ENCODE measurements at places on chromosomes 13 and 19.
A peak's percentile ranks its signal among the peaks of the same experiment; 100 is the strongest.

DNA sequence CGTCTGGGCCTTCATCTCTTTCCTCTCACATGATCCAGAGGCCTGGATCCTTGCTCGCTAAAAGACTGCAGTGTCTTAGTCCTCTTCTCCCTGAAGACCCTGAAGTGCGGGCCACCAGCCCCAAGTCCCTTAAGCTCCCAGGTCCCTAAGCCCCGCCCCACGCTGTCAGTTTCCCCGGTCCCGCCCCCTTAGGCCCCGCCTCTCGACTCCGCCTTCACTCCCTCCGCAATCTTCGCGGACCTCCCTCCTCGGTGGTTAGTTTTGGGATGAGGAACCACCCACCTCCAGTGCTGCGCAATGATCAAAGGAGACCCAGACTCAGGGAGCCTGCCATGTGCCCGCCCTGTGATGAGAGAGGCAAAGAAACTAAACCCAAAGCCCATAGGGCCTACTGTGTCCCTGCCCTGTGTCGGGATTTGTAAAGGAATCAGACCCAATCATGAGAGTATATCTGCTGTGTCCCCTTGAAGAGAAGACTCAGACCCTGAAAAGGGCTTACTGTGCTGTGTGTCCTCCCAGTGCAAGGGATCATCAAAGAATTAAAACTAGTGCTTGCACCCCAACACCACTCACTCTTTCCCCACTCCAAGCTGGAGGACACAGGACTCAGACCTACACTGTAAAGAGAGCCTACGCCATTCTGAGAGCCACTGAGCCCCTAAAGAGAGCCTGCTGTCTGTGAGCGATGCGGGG, 3.0 kb upstream of the COX6B1 start:
- peak; percentile 72 for DNase-seq

DNA sequence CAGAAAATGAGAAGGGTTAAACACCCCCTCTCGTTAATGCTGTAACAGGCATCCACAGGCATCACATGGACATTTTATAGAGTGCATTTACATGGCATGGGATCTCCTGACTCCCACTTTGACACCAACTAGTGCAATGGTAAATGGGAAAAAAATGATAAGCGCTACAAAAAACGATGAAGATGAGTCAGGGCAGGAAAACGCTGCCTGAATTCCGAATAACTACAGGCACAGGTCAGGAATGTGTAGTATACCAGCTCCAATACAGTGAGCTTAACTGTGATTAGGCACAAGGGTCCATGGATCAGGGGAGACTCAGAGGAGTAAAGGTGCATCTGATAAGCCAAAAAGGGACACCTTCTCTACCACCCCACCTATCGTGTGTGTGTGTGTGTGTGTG, 223.6 kb downstream of the FOXO1 start:
- DNase-seq = no peak

DNA sequence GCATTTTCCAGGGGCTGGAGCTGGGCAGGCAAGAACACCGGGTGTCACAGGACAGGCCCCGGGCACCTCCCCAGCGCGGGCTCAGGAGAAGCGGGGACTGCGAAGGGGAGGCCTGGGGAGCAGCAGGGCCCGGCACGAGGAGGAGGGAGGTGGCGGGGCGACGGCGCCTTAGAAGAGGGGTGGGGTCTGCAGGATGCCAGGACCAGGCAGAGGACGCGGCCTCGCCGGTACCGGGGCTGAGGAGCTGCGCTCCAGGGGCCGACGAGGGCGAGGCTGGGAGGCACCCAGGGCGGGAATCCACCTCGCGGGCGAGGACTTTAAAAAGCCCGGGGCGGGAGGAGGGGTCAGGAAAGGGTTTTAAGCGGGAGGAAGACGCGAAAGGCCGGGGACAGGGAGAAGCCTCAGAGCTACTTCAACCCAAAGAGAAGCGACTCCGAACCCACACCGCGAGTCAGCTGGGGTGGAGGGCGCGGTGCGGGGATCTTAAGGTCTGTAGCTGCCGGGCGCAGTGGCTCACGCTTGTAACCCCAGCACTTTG, 665 bp downstream of the ZNF347 start:
- peak; percentile 9 for DNase-seq

DNA sequence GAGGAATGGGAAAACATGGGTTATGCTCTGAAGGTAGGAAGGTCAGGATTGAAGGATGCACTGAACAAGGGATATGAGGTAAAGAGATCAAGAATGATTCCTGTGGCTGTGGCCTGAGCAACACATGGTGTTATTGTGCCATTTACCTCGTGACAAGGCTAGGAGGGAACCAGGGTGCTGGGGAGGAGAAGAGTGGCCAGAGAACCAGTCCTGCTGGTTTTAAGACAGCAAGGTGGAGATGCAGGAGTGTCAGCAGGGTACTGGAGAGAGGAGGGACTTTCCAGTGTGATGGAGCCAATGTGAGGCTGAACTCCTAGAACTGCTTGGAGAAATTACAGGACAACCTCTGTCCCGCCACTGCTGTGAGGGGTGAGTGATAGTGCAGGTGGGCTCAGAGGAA, 282.4 kb downstream of the MYO16 start:
- no peak for DNase-seq

- no peak for DNase-seq
These were observed 190.8 kb downstream of the FOXO1 start for GRCh38 chr13:40475617-40476016.

- no peak for DNase-seq
These were observed 2.4 kb downstream of the RNF6 start for GRCh38 chr13:26219726-26220125.

DNA sequence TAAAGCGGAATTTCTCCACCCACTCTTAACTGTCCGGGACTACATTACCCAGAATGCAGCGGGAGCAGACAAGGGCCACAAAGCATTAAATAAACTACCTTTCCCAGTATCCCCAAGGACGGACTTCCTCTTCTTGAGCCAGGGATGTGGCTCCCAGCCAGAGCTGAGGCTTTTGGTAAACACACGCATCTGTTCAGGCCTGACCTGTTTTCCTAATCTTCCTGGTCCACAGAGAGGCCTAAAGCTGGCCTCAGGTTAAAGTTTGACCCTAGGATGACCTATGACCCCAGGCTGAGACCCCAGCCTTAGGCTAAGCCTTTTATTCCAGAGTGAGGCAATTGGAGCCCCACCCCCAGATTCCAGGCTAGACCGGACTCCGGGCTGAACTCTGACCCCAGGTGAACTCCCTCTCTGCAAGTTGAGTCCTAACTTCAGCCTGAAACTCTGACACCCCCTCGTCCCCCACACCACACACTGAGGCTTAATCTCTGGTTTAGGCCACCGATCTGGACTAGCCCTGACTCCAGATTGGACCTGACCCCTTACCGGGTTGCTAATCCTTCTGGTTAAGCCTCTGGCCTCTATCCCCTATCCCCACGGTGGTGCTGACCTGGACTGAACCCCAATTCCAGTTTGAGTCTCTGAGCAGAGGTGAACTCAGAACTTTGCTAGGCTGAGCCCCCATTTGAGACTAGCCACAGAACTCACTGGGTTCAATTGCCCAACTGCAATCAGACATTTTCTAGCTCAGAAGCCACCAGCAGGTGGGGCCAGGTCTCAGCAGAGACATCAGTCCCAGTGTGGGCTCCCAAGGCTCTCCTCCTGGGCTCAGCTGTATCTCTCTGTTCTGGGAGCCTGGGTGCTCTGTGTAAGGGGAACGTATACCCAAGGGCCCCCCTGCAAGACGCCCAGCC, 750 bp upstream of the GPR108 start:
- DNase-seq = peak; percentile 63

GRCh38 chr13:30816736-30817135, 81.4 kb downstream of the ALOX5AP start:
- no peak for DNase-seq

DNA sequence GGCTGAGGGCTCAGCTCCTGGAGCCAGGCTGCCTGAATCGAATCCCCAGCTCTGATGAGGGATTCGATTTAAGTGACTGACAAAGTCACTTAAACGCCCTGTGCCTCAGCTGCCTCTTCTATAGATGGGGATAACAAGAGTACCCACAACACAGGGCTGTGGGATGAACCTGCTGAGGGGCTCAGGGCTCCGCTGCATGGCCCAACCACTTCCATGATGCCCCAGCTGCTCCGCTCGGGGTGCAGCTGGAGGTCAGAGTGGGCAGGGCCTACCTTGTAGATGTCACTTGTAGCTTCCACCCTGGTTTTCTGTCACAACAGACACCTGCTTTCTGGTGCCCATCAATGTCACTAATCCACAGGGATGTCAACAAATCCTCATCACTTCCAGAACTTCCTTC, 39.2 kb downstream of the STK24 start:
- no peak for DNase-seq

DNA sequence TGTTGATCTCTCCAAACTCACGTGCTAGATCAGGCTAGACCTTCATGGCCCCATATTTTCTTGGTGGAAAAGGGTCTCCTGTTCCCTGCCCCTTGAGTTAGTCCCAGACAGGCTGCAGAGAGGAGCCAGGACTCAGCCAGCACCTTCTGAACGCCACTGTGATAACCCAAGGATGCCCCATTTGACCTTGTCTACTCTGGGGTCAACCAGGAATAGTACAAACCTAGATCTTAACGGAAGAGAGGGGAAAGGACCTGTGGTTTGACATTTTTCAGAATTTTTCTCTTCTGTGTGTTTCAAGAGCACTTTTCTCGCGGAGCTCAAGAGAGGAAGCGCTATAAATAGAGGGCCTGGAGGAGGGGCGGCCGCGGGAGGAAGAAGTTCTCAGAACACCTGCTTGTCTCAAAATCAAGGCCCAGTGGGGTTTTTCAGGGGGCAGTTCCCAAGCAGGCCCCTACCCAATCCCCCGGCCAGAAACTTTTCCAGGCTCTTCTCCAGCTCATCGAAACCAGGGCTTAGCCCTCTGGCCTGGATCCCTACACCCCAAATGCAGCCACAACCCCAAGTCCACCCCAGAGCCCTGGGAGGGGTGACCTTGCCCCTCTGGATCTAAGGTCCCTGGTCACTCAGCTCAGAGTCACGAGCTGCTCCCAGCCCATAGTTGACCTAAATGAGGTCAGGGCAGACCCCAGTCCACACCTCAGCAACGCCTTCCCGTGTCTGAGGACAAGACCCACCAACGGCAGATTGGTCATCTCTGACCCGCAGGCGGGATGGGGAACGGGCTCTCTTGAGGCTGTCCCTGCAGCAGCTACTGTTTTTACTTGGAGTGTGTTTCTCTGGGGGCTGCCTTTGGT, 75.6 kb upstream of the TM9SF2 start:
- DNase-seq = no peak

DNA sequence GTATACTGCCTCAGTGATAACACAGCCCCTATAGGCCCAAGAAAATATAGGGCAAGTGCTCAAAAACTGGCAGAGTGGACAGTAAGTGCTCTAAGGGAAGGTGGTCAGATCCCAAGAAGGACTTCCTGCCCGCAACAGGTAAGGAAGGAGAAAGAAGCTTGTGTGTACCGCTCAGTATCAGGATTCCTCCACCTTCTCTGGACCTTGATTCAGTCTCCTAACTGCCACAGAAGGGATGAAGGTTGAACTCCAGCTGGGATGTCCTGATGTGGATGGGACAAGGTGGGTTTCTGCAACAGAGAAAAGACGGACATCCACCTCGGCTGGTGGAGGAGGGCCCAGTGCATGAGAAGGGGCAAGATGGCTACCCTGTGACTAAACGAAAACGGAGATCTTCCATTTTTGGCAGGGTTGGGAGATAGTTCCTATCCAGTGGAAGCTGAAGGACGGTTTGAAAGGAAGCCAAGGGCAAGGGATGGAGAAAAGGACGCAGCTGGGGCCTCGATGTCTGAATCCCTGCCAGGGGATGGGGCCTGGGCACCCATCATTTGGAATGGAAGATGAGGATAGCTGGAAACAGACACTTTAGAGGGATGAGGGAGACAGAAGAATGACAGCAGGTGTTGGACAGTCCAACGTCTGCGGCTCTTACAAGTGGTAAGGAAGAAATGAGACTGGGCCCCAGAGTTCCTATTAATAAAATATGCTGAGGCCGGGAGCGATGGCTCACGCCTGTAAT, 1.3 kb upstream of the ATF5 start:
- no peak for DNase-seq

DNA sequence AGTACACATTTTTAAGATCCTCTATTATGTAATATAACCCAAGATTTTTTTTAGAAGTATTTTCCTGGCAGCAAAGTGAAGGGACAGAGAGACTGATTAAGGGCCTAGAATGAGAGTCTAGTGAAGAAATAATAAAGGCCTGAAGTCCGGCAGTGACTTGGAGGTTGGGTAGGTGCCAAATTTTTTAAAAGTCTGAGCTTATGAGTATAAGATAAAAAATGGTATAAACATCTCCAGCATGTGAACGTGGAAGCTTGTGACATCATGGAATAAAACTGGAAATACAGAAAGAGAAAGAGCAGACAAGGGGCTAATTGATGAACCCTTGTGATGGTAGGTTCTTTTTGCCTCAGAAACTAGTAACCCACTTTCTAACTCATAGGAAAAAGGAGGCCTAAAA, 174.6 kb downstream of the SUCLA2 start:
- no peak for DNase-seq

- DNase-seq = no peak
These were observed 4.9 kb upstream of the TFDP1 start for GRCh38 chr13:113579686-113580085.

DNA sequence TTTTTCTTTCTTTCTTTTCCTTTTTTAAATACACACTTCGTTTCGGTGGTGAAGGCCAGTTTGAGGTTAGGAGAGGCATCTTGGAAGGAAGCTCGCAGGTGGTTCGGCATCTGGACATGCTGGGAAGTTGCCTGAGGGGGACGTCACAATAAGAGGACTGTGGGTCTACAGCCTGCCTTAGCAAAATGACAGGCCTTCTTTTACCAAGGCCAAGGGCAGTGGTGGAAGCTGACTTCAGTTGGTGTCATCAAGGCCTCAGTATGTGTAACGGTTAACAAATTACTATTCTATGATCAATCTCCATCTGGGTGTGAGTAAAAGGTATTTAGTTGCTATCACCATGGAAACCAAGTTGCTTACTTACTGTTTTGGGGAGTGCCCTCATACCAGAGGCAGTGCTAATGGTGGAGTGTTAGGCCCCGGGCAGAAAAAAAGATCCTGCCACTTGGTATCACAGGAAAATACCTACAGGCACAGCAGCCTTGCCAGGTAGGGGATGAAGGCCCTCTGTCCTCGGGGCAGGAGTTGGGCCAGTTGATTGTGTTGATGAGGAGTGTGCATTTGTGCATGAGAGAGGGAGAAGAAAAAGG, 10.3 kb downstream of the ACTN4 start:
- no peak for DNase-seq

- DNase-seq = no peak
These were observed 500.3 kb downstream of the KLF12 start for GRCh38 chr13:73633817-73634460.

DNA sequence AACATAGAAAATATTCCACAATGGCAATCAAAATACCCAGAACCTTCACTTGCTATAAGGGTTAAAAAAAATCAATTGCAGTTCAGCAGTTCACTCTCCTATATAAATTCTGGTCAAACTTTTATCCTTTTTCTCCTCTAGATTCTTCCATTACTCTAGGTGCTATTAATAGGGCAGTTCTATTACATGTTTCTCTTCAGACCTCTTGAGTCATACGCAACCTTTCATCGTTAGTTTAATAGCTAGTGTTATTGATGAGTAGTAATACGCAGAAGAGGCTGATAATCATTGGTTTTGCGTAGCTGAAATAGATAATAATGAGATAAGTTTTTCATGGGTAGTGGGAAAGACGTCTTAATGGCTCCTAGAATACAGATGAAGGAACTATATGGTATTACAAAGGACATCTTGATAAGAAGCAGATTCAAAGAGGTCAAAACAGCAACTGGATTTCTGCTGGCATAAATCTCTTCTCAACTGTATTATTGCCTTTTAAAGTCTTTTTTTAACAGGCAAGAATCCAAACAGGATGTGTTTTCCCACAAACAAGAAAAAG, 118.3 kb upstream of the STARD13 start:
- no peak for DNase-seq
